A549 treated with Hydrocortisone at 1 μM for 4 hours (cell line): ENCODE measurements at places on chromosomes 1 and 21. TPM values are rescaled to one million over a fixed set of nuclear protein-coding genes. Genes with fewer than 3 reads are reported as not detected.

Gene IL20
- total RNA-seq, result not detected in 5 replicates

Gene FMO4
- 0.27 to 0.67 TPM (median 0.43 TPM) in 5 replicates for total RNA-seq

Gene TRIM17
- not detected in 5 replicates for total RNA-seq

Gene PIP5K1A
- total RNA-seq, result 49.5 to 70.6 TPM (median 50.8 TPM) in 5 replicates

Gene THEM5
- not detected in 5 replicates for total RNA-seq

Gene ITGB2
- 0.46 to 0.90 TPM (median 0.77 TPM) in 5 replicates for total RNA-seq

Gene ANKRD65
- 0.06 to 0.14 TPM (median 0.14 TPM) in 3 of 5 replicates, not detected in the others for total RNA-seq

Gene PCAT6
- total RNA-seq, result 2.6 to 4.2 TPM (median 3.8 TPM) in 5 replicates

Gene CAMK1G
- 0.25 to 0.38 TPM (median 0.28 TPM) in 5 replicates for total RNA-seq

Gene PUM1
- 23.0 to 36.2 TPM (median 30.2 TPM) in 5 replicates for total RNA-seq

Gene NTNG1
- not detected in 5 replicates for total RNA-seq

Gene KCNE2
- not detected in 5 replicates for total RNA-seq

Gene ALG14
- total RNA-seq, result 4.8 to 8.4 TPM (median 7.2 TPM) in 5 replicates

Gene ITLN1
- not detected in 5 replicates for total RNA-seq
